ENCODE measurements at places on chromosomes 11 and 22. TPM values are rescaled to one million over a fixed set of nuclear protein-coding genes. Genes with fewer than 3 reads are reported as not detected.

DNA sequence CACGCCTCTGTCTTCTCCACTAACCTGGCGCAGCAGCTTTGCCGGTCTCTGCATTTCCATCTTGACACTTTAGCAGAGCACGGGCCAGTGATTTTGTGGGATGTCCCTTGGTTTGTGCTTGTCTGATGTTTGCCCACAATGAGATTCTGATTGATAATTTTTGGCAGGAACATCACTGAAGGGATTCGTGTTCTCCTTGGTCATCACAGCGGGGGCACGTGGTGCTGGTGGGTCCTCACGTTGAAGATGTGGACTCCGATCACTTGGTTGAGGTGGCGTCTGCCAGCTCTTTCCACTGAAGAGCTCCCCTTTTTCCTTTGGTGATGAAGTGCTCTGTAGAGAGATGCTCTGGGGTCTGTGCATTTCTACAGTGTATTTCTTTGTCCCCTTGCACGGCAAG is 37.2 kb downstream of the TBC1D22A start:
- no peak overlapping the region for H3K27ac ChIP-seq
- no peaks in the 10 kb centered on the region for H3K27me3 ChIP-seq
- H3K4me1 ChIP-seq, result peaks cover 16% of the 10 kb centered on the region
- no peak overlapping the region for H3K4me3 ChIP-seq

DNA sequence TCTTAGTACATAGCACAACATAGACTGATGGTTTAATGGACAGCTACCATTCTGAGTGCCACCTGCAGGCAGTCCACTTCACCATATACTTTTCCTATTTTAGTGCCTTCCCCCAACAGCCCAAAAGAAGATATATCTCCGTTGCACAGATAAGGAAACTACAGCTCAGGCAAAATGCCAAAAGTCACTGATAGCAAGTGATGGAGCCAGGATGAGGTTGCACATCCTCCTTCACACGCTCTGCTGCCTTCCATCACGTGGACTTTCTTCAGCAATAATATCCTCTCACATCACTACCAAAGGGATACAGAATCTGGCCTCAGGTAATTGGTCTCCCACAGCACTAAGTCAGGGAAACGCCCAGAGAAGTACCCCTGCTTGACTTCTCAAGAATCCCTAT is 7.5 kb downstream of the TCF20 start:
- H3K27ac ChIP-seq, result no peak overlapping the region
- no peak for DNase-seq
- H3K4me3 ChIP-seq, result no peak overlapping the region
- no peaks in the 10 kb centered on the region for H3K27me3 ChIP-seq

DNA sequence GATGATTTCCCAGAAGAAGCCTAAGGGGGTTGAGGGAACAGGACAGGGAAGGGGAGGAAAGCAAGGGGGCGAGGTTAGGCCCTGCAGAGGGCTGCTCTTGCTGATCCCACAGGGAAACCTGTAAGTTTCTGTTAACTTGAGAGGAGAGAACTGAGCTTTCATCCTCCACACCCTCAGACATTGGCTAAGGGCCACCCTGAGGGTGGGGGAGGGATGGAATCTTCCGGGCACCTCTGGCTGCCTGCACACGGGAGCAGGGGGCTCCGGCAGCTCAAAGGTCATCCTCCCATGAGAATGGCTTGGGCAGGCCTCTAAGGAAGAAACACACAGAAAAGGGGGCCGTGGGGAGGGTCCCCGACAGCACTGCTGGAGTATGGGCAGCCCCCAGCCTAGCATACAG is 108.1 kb downstream of the TSPAN18 start:
- no peaks in the 10 kb centered on the region for H3K36me3 ChIP-seq
- no peak overlapping the region for H3K27ac ChIP-seq
- peaks cover 5% of the 10 kb centered on the region for H3K4me1 ChIP-seq
- no peak overlapping the region for H3K4me3 ChIP-seq

CARD18 gene
- total RNA-seq, result not detected

GRCh38 chr11:34243600-34244464 is 114.0 kb downstream of the ABTB2 start:
- H3K27me3 ChIP-seq, result peaks cover 3% of the 10 kb centered on the region
- peaks cover 82% of the 10 kb centered on the region for H3K4me1 ChIP-seq
- H3K4me3 ChIP-seq, result no peak overlapping the region
- DNase-seq, result peak; percentile 61
- no peaks in the 10 kb centered on the region for H3K36me3 ChIP-seq

GRAP2 gene
- 108 TPM for total RNA-seq

- H3K27ac ChIP-seq, result no peak overlapping the region
- H3K36me3 ChIP-seq, result no peaks in the 10 kb centered on the region
- no peak for DNase-seq
- H3K4me1 ChIP-seq, result no peaks in the 10 kb centered on the region
- H3K27me3 ChIP-seq, result peaks cover 8% of the 10 kb centered on the region
- no peak overlapping the region for H3K4me3 ChIP-seq
Observed at GRCh38 chr22:23403152-23403719, 176.9 kb downstream of the IGLL1 start.

- H3K27me3 ChIP-seq, result no peaks in the 10 kb centered on the region
- H3K4me3 ChIP-seq, result no peak overlapping the region
- peaks cover 33% of the 10 kb centered on the region for H3K4me1 ChIP-seq
- H3K27ac ChIP-seq, result peak overlapping the region; percentile 1
- DNase-seq, result no peak
Observed at GRCh38 chr11:6695377-6695776, 12.2 kb upstream of the MRPL17 start.

GRCh38 chr11:118082880-118083552 is 3.7 kb downstream of the SMIM35 start:
- peaks cover 12% of the 10 kb centered on the region for H3K36me3 ChIP-seq
- H3K27ac ChIP-seq, result no peak overlapping the region
- H3K4me1 ChIP-seq, result peaks cover 2% of the 10 kb centered on the region
- no peak for DNase-seq

DNA sequence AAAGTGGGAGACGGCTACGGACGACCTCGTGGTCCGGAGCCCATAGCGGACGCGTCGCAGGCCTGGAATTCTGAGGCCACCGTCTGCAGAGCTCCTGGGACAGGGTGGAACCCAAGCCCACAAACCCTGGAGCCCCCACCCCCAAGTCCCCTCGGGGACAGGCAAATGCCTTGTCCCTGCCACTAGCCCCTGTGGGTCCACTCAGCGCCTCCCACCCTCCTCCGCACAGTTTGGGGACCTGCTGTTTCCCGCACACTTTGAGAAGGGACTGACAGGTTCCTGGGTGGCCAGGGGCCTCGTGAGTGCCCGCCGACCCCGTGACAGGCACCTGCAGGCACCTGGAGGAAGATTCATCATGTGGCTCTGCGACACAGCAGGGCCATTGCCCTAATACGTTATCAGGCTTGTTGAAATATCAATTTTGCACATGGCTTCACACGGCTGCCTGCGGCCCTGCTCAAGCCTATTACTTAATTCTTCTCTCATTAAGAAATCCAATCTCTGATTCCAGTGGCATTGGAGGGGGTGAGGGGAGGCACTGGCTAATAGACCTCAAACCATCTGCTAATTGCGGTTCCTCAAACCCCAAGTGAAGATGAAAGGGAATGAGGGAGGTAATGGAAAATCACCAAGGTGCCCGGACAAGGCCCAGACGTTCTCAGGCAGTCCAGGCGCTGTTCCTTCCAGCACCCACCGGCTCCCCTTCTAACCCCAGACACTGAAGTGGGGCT is 672.5 kb downstream of the BRD1 start:
- no peak overlapping the region for H3K4me3 ChIP-seq
- DNase-seq, result no peak
- H3K36me3 ChIP-seq, result no peaks in the 10 kb centered on the region
- H3K27me3 ChIP-seq, result no peaks in the 10 kb centered on the region

DNA sequence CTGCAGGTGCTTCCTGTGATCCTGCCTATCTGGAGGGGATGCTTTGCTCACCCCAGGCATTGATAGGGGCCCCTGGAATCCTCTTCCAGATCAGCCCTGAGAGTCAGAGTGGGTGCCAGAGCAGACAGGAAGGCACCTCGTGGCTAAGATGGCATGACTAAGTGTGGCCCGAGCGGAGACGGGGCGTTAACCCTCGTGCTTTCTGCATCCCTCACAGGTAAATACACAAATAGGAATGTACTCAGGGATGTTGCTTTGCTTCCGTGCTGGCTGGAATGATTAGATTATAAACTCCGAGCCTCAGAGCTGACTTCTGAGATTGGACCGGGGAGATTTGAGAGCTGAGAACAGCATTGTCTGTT is 312.7 kb upstream of the B3GAT1 start:
- DNase-seq, result no peak
- no peak overlapping the region for H3K27ac ChIP-seq
- no peaks in the 10 kb centered on the region for H3K36me3 ChIP-seq
- H3K4me3 ChIP-seq, result no peak overlapping the region
- peaks cover 3% of the 10 kb centered on the region for H3K27me3 ChIP-seq
